Muscle of back (tissue), 13 donors: ENCODE measurements at places on chromosomes 3 and 15. TPM values are rescaled to one million over a fixed set of nuclear protein-coding genes. Genes with fewer than 3 reads are reported as not detected.
A peak's percentile ranks its signal among the peaks of the same experiment; 100 is the strongest.

- peak; percentile 49 for DNase-seq
Observed at GRCh38 chr3:72738752-72739530, 109.3 kb downstream of the SHQ1 start.

DNA sequence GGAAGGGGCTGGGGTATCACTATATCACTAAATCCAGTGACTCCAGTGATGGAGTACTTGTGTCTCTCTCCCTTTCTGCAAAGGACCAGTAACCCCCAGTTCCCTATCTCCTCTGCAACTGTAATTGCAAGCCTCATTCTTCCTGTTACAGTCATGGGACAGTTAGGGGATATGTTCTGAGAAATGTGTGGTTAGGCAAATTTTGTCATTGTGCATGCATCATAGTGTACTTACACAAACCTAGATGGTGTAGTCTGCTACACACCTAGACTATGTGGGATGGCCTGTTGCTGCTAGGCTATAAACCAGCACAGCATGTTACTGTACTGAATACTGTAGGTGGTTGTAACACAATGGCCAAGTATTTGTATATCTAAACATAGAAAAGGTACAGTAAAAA is 2.2 kb downstream of the VPS8 start:
- DNase-seq = no peak

DNA sequence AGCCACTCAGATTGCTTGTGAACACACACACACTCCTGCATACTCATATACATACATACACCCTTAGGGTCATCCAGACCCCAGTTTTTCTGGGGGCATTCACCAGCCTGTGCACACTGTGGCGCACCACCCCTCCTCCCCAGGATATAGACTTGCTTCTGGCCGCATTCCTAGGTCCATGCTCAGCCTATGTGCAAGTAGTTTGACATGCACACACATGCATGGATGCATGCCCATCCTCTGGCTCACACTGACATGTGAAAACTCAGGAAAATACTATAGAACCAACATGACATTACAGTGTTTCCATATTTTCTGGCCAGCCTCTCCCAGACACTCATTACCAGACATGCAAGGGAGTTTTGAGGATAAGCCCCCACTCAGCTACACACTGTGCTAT is 79.3 kb upstream of the POLG start:
- no peak for DNase-seq

GRCh38 chr15:57156210-57156884 is 220.0 kb upstream of the CGNL1 start:
- no peak for DNase-seq

DNA sequence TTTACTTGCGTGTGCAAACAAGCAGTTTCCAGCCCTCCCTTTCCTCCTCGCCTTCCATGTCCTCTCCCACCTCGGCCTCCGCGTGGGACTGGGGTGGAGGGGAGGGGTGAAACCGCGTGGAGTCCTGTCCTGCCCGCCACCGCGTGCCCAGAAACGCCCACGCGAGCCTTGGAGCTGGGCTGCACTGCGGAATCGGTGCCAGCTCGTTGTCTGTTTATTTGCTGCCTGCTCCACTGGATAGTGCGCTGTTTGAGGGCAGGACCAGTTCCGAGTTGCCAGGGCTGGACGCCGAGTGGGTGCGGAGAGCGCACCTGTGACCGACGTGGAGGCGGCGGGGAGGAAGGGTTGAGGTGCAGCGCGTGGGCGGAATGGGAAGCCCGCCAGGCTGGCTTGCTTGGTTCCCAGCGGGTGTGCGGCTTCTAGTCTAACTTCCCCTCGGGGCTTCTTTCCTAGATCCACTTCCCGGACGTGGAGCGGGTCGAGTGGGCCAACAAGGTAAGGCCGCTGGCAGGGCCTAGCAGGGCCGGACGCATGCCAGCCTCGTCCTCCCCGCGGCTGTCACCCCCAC is 17.3 kb downstream of the ESYT3 start:
- no peak for DNase-seq

DNA sequence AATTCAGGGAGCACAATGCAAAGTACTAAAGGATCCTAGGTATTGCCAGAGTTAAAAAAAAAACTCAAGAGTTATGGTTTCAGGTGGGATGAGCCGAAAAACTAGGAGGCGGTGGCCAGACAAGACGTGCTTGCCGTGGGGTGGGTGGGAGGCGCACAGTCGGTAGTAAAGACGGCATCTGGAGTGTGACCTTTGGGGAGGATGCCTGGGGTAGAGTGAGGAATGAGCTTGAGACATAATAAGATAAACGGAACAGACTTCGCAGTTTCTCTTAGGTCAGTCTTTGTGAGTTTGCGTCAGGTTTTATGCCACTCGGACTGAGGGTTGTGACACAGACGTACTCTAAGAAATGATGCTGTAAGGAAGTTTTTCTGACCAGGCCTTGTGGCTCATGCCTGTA is 139.6 kb downstream of the LRRK1 start:
- DNase-seq = no peak

GRCh38 chr15:33654860-33655259 is 313.4 kb upstream of the CHRM5 start:
- peak; percentile 13 for DNase-seq

- no peak for DNase-seq
Observed at GRCh38 chr3:17023006-17023664, 138.4 kb downstream of the PLCL2 start.

- no peak for DNase-seq
Observed at GRCh38 chr15:99438224-99438585, 127.6 kb upstream of the MEF2A start.

- DNase-seq = no peak
Observed at GRCh38 chr3:155161640-155162292, 81.6 kb downstream of the MME start.

DNA sequence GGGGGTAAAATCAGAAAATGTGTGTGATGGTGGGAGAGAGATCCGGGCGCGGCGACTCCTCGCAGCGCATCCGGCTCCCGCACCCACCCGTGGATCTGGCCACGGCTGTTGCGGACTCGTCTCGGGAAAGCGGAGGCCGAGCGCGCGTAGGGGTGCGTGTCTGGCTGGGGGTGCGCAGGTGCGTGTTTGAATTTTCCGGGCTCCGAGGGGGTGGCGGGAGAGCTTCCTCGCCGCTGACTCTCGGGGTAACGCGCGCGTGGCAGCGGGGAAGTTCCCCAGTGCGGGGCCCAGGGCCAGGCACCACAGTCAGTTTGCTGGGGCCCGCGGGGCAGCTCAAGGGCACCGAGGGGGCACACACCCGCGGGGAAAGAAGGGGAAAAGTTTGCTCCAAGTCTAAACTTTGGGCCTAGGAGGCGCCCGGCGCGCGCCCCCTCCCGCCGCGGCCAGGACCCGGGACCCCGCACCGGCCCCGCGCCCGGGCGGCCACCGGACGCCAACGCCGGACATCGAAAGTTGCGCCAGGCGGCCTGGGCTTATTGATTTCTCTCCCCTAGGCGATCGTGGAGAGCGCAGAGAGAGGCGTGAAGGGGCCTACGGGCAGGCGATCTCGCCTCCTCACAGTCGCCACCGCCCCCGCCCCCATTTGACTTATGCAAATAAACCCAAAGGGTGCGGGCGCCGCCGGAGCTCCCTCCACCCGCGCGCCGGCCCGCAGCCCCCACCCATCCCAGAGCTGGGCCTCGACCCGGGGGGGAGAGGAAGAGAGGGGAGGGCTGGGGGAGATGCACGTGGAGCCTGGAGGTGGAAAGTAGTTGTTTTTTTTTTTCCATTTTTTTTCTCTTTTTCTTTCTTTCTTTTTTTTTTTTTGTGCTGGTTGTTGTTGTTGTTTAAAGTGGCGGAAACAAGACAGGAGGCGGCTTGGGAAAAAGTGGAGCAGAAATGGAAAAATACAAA is 639 bp downstream of the FOXP1 start:
- DNase-seq = peak; percentile 54

GRCh38 chr15:83109532-83109931 is 2.1 kb downstream of the TM6SF1 start:
- no peak for DNase-seq

- DNase-seq = no peak
Observed at GRCh38 chr15:38680775-38681174, 116.2 kb upstream of the RASGRP1 start.

GRCh38 chr3:171465763-171466162 is 5.6 kb upstream of the TNIK start:
- no peak for DNase-seq

DNA sequence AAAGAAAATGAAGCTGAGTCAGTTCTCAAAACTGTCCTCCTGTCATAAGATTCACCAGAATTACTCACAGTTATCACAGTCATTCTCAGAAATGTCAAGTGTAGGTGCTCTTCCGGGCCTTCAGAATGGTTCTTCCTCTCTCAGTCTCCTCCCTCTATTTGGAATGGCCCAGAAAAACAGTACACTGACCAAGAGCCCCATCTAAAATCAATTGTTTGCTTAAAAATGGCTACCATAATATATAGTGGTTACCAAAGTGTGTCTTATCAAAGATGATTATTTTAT is 99.8 kb downstream of the MECOM start:
- DNase-seq = no peak

DNA sequence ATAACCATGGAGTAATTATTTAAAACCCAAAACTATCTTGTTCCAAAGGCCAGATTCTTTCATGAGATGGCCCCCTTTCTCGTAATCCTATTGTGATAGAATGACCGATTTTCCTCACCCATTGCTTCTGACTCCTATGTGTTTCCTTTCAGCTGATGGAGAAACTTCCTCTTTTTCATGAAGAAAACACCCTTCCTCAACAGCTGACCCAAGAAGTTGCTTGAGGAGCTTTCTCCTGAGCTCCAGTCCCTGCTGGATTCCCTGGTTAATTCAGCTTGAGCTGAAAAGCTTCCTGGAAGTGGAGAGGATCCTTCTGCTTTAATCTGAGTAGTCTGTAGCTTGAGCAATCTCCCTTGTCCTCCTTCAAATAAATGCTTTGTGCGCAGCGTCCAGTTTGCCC is 75.0 kb downstream of the BFSP2 start:
- no peak for DNase-seq

DNA sequence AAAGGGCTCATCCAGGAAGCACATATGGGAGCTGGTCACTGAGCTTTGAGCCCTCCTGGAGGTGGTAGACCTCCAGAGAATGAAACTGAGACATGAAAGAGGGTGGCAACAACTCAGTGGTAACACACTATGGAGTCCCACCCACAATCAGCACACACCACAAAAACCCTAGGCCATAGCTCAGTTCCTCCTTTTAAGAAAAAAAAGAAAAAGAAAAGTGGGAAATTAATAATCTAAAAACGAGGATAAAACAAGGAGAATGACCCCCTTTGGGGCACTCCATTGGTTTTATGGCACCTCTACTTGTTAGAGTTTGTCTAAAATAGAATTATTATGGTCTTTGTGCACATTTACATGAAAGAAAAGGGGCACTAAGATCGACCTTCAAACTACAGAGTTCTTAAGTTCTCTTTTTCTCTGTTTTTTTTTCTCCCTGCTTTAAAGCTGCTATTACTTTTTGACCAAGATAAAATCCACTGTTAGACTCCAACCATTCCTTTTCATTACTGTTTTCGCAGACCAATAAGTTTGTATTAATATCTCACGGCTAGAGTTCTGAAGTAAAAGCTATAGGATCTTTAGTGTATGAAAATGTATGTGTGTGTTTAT is 40.2 kb upstream of the ZBTB20 start:
- no peak for DNase-seq

- no peak for DNase-seq
Observed at GRCh38 chr3:40768536-40768935, 243.8 kb downstream of the ZNF621 start.

- DNase-seq = no peak
Observed at GRCh38 chr15:84391191-84391590, 155.6 kb downstream of the GOLGA6L4 start.

GRCh38 chr15:40306908-40307307 is 827 bp downstream of the PLCB2 start:
- no peak for DNase-seq

GRCh38 chr3:181880331-181880730 is 168.6 kb downstream of the SOX2 start:
- peak; percentile 43 for DNase-seq

The CCDC9B gene
- 13.9 TPM for polyA plus RNA-seq

The NANOGP8 gene
- not detected for polyA plus RNA-seq

The PLSCR5 gene
- not detected for polyA plus RNA-seq

The GRAMD2A gene
- polyA plus RNA-seq = 1.6 TPM

The RAB6B gene
- polyA plus RNA-seq = 10.4 TPM

The DUOX1 gene
- 1.5 TPM for polyA plus RNA-seq

The ATP13A5 gene
- polyA plus RNA-seq = 0.33 TPM

The BLM gene
- polyA plus RNA-seq = 6.5 TPM

The PIERCE2 gene
- 1.2 TPM for polyA plus RNA-seq

The CD80 gene
- polyA plus RNA-seq = not detected

The CAPN3 gene
- polyA plus RNA-seq = 315 TPM
